ENCODE measurements at places on chromosomes 6 and 20. TPM values are rescaled to one million over a fixed set of nuclear protein-coding genes. Genes with fewer than 3 reads are reported as not detected.

- peak; percentile 44 for DNase-seq
Measured at GRCh38 chr6:137044366-137045221, at the start of gene IL20RA. Gene IL20RA, minus strand, starts transcription at chr6:137044965. Its CDS starts 237 bp downstream, at chr6:137044728.

- DNase-seq: no peak
Measured at GRCh38 chr20:6051505-6051904, 2.4 kb downstream of the LRRN4 start.

GRCh38 chr6:47701363-47701762, 3.0 kb downstream of the ADGRF4 start:
- DNase-seq: no peak

- peak; percentile 76 for DNase-seq
Measured at GRCh38 chr6:161374971-161375873, 101.4 kb upstream of the AGPAT4 start.

- DNase-seq: no peak
Measured at GRCh38 chr6:127963495-127963894, 62.6 kb upstream of the THEMIS start.

GRCh38 chr20:63940071-63940471, 16.1 kb downstream of the UCKL1 start:
- no peak for DNase-seq

GRCh38 chr6:150202404-150202803, 59.6 kb downstream of the PPP1R14C start:
- DNase-seq: no peak

- no peak for DNase-seq
Measured at GRCh38 chr6:36826520-36827227, 12.6 kb downstream of the CPNE5 start.

DNA sequence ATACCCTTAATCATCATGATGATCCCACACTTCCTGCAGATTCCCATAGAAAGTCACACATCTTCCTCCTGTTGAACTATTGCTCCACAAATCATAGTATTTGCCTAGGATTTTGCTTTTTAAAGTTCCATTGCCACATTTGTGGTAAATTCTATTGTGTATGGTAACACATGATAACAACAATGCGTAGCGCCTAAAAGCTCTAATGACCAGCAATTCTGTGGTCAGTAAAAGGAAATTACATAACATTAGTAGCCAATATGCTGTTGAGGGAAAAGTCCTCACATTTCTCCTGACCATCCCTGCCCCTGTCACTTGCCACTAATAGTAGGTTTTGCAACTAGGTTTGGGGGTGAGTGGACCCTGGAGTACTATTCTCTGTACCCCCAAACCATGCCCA, 31.8 kb upstream of the PDE7B start:
- no peak for DNase-seq

DNA sequence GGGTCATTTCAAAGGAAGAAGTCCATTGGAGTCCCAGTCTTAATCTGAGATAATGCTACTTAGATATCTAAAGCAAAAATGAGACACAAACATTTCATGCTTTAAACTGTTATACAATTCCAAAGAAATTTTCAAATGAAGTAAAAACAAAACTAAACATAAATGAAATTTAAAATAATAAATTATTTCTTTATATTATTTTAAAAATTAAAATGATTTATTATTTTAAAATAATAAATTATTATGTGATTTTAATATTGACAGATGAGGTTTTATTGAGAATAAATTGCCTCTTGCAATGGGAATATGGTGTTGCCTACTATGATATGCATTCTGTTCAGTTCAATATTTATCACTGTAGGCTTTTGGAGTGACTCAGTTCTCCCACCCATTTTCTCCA, 93.7 kb upstream of the BACH2 start:
- DNase-seq: no peak

DNA sequence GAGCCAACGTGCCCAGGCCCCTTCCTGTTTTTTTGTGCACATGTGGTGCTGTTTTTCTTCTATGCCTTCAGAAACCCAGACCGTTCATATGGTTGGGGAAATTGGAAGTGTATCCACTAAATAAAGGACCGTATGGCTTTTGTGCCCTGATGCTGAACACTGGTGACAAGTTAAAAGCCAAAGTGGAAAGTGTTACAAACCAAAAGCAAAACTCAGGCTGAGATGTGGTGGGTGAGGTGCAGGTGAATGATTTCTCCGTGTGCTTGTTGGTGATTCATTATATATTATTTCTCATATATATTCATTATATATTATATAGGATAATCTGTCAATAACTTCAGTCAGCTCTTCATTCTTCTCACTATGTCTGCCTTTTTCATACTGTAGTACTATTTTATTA, 148.6 kb downstream of the SOBP start:
- DNase-seq: no peak

- DNase-seq: no peak
Measured at GRCh38 chr6:43301081-43301870, 3.2 kb downstream of the SLC22A7 start.

GRCh38 chr20:52031206-52031562, 160.4 kb downstream of the ZFP64 start:
- DNase-seq: no peak

DNA sequence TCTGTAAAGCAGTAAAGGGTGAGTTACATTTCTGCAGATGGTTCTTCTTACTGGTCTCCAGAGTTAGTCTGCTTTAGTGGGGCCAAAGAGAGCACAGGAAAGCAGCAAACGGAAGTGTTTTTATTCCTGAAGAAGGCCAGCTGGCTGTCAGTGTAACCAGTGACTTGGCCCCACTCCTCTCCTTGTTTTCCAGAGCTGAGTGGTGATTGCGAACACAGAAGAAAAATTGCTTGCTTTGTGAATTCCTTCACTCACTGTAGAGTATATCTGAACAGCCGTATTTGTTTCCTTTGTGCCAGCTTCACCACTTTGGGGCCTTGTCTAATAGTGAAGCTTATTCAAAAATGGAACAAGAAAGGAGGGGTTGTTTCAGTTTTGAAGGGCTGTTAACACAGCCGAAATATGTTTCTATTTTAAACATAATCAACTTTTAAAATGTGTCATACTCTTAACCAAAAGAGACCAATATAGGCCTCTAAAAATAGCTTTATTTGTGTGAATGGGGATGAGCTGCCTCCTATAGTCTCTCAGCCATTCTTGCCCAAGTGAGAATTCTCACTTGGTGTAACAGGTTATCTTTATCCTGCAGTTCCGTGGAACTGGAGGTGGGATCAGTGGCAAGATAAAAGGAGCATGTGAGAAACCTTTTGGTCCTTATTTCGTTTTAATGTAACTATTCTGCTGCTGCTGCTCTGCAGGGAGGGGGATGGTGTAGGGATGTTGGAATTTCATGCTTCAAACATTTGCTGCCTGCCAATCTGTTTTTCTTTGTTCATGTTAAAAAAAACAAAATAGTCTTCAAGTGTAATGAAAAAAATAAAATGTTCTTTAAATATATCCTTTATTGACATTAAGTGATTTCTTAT, 37.8 kb downstream of the ZC2HC1B start:
- DNase-seq: no peak

- DNase-seq: peak; percentile 53
Measured at GRCh38 chr20:48772183-48772976, 55.4 kb downstream of the PREX1 start.

DNA sequence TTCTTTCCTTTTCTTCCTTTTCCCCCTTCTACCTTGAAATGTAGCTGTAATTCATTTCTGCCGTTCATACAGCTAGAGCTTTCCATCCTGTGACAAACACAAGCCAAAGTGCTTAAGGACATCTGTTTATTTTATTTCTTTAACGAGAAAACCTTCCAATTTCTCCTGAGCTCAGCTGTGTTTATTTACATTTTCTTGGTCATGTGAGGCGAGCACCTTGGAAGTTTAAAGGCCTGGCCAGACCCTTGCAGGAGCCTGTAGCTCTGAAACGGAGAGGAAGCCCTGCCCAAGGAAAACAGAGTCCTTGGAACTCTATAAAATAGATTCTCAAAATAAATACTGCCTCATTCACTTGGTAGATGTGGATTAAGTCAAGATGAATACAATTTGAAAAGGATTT, 223.1 kb downstream of the EYA2 start:
- no peak for DNase-seq

DNA sequence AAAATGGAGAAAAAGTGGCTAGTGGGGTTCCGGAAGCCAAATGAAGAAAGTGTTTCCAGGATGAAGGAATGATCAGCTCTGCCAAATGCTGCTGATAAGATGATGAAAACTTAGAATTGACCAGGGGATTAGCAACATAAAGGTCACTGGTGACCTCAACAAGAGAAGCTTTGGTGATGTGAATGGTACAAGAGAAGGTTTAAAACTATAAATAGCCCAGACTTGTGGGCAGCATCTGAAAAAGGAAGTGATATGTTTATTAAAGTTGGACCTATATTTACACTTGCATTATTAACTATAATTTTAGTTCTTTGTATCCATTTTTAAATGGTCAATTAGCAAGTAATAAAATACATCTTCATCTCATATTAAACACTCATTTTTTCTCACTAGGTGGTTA, 45.1 kb downstream of the CGA start:
- no peak for DNase-seq

GRCh38 chr20:59149678-59150504, 13.7 kb upstream of the ZNF831 start:
- no peak for DNase-seq

- no peak for DNase-seq
Measured at GRCh38 chr6:111423055-111423633, 59.9 kb downstream of the REV3L start.

DNA sequence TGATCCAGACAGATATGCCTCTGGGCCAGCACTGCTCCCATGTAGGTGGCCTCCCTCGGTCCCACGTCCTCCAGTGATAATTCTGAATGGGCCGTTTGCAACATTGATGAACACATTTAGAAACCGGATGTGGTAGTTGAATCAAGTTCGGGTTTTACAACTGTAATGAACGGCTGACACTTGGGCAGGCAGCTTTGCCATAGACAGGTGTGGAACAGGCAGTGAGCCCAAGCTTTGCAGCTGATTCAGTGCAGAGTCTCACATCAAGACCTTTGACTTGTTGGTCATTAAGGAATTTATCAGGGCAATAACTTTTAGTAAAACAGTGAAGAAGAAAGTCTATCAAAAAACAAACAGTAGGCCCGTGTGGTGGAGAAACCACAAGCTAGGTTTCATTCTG, 466.6 kb upstream of the AGPAT4 start:
- DNase-seq: no peak

DNA sequence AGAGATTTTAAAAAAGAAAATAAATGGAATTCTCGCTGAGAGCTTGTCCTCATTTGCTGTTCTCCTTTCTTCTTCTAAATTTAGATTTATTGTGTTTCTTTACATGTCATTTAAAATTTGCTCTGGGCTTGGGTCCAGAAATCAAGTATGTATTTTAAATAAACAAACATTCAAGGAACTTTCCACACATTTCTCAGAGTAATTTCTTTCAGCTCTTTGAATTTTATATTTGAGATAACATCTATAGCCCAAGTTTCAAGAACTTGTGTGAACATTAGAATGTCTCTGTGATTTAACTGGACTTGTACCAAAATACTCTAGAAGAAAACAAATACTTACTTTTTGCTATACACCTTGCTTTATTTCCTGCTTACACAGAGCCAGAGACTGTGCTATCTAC, 192.3 kb downstream of the TMEM200A start:
- DNase-seq: no peak

DNA sequence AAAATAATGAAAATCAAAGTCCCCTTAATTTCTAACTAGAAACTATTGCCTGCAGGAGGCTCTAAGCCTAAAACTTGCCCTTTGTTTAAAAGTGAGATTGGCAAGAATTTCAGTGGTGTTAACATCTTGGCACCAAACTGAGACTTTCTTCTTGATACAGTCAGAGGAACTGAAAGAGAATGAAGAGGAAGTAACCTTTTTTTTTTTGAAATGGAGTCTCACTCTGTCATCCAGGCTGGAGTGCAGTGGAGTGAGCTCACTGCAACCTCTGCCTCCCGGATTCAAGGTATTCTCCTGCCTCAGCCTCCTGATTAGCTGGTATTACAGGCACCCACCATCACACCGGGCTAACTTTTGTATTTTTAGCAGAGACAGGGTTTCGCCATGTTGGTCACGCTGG, 3.6 kb downstream of the DOP1A start:
- no peak for DNase-seq

- DNase-seq: no peak
Measured at GRCh38 chr6:37074053-37074827, 68.8 kb downstream of the FGD2 start.

GRCh38 chr20:46119028-46119546, 973 bp downstream of the CD40 start:
- DNase-seq: no peak

DNA sequence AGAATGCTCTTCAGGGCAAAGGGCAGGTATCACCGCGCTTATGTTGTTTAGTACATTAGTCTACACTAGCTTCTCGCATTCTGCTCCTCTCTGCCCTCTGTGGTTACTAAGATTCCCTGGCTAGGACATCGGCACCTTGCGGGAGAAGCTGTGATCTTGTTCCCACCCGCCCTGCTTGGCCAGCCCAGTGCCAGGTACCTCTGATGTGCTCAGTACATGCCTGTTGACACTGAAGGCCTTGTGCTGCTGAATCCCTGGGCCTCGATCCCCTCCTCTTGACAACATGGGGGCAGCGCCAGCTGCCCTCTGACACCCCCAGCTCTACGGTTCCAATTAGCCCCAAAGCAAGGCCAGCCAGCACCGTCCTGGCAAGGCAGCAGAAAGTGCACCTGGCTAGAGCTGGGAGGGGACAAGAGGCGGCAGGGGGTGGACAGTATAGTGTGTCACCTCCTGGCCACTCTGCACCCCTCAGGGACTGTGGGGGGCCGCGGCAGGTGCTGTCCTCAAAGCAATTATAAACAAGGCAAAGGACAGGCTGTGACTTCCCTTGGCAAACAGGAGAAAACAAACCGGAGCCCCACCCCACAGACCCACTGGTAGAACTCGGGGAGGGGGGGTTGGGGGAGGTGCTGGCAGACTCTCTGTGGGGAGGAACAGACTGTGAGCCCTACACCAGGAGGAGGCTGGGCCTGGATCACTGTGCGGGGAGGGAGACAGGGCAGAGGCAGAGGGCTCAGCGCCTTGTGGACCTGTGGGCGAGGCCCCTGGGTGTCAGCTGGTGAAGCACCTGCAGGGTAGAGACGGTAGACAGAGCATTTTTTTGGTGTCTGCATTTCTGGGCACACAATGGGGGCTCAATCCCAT, 7.1 kb downstream of the TFEB start:
- no peak for DNase-seq

Gene SPTLC3
- 3.2 TPM for total RNA-seq

Gene EYS
- 0.28 TPM for total RNA-seq

Gene ABHD16B
- not detected for total RNA-seq

Gene FABP7
- 34.4 TPM for total RNA-seq

Gene CDH22
- total RNA-seq: 38.9 TPM

Gene CNBD2
- 3.5 TPM for total RNA-seq

Gene TRIM10
- not detected for total RNA-seq

Gene VGLL2
- not detected for total RNA-seq

Gene PBOV1
- total RNA-seq: not detected

Measured in dorsolateral prefrontal cortex (tissue), 122 donors.